Activated T-helper 1 cell treated with anti-CD3 and anti-CD28 coated beads, Interleukin-12 subunit alpha, Interleukin-12 subunit beta, Interleukin-2, Interleukin-4 antibody, amounts not matched to agents 30 ng/mL and 10 ng/mL and 1 ng/mL, durations not matched to agents 14 hours and 24 hours and 36 hours (primary cell): ENCODE measurements at places on chromosomes 2 and 18. TPM values are rescaled to one million over a fixed set of nuclear protein-coding genes. Genes with fewer than 3 reads are reported as not detected.

DNA sequence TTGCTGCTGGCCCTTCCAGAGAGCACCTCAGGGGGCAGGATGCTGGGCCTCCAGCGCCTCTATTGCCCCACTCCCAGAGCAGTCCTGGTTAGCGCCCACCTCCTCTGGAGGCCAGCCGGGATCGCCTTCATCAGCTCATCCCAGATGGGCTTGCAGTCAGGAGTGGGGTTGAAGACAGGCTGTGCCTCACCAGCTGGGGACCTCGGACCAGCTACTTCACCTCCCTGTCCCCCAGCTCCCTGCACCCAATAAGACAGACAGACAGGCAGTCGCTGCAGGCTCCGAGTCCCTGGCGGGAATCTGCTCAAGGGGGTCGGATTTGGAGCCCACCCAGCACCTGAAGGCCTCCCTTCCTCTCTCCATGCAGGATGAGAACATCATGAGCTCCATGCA is 18.9 kb upstream of the FAHD2A start:
- H3K27me3 ChIP-seq: peaks cover 2% of the 10 kb centered on the region
- no peaks in the 10 kb centered on the region for H3K4me1 ChIP-seq
- H3K27ac ChIP-seq: no peak overlapping the region
- no peak overlapping the region for H3K4me3 ChIP-seq
- H3K36me3 ChIP-seq: no peaks in the 10 kb centered on the region

- H3K27me3 ChIP-seq: peaks cover 2% of the 10 kb centered on the region
- H3K36me3 ChIP-seq: no peaks in the 10 kb centered on the region
- H3K4me1 ChIP-seq: no peaks in the 10 kb centered on the region
- no peak overlapping the region for H3K4me3 ChIP-seq
- no peak for DNase-seq
Observed at GRCh38 chr2:138677221-138677620, 103.0 kb downstream of the NXPH2 start.

FBXO15 gene
- total RNA-seq: 0.83 and 1.0 TPM in 2 replicates

DNA sequence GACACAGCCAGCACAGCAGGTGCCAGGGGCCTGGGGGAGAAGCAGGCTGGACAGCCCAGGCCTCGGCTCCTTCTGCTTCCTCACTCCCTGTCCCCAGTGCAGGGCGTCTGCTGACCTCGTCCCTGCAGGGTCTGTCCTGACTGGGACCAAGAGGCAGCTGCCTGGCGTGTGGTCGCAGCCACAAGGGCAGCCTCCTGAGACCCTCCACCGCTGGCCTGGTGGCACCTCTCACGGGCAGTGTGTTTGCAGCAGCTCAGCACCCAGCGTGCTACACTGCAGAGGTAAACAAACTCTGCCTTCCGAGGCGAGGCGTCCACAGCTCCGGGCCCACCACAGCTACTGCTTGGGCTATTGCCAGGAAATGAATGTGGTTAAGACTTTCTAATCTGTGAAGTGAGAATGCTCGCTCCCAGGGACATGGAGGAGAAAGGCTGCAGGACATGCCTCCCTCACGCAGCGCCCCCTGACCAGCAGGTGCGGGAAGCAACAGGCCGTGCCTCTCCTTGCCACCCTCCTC is 46.1 kb upstream of the HPCAL1 start:
- H3K36me3 ChIP-seq: no peaks in the 10 kb centered on the region
- no peak overlapping the region for H3K4me3 ChIP-seq
- no peak for DNase-seq
- no peaks in the 10 kb centered on the region for H3K4me1 ChIP-seq

GRCh38 chr18:64919971-64920570 is 771.2 kb upstream of the LINC00305 start:
- H3K4me3 ChIP-seq: no peak overlapping the region
- H3K27me3 ChIP-seq: no peaks in the 10 kb centered on the region
- no peaks in the 10 kb centered on the region for H3K36me3 ChIP-seq
- H3K4me1 ChIP-seq: no peaks in the 10 kb centered on the region
- DNase-seq: no peak
- no peak overlapping the region for H3K27ac ChIP-seq

- peaks cover 4% of the 10 kb centered on the region for H3K36me3 ChIP-seq
- H3K27me3 ChIP-seq: peaks cover 72% of the 10 kb centered on the region
- H3K4me3 ChIP-seq: no peak overlapping the region
- peak overlapping the region; percentile 59 for H3K27ac ChIP-seq
Observed at GRCh38 chr18:47250391-47251046, 941 bp downstream of the SKOR2 start.

RNF138 gene
- 80.5 and 83.0 TPM in 2 replicates for total RNA-seq

DNA sequence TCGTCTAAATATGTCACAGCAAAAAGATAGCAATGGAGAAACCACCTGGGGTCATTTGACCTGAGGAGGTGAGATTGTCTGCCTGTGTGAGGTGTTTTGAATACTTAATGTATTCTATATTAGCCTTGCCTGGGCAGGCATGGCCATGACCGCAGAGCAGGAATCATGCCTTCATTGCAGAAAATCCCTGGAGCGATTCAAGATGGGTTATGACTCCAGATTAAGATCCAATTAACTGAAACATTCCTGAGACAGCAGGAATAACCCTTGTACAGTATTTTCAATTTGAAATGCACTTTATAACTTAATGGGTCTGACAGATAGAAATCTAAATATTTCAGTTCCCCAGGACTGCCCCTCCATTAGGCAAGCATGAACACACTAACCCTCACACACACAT is 227.3 kb upstream of the RAB6C start:
- DNase-seq: no peak
- H3K4me1 ChIP-seq: no peaks in the 10 kb centered on the region
- no peak overlapping the region for H3K4me3 ChIP-seq
- H3K27me3 ChIP-seq: no peaks in the 10 kb centered on the region
- H3K27ac ChIP-seq: no peak overlapping the region

GRCh38 chr2:1541819-1542475 is 128.7 kb downstream of the TPO start:
- H3K27ac ChIP-seq: no peak overlapping the region
- no peak for DNase-seq
- H3K36me3 ChIP-seq: no peaks in the 10 kb centered on the region
- H3K4me3 ChIP-seq: no peak overlapping the region
- no peaks in the 10 kb centered on the region for H3K27me3 ChIP-seq

DNA sequence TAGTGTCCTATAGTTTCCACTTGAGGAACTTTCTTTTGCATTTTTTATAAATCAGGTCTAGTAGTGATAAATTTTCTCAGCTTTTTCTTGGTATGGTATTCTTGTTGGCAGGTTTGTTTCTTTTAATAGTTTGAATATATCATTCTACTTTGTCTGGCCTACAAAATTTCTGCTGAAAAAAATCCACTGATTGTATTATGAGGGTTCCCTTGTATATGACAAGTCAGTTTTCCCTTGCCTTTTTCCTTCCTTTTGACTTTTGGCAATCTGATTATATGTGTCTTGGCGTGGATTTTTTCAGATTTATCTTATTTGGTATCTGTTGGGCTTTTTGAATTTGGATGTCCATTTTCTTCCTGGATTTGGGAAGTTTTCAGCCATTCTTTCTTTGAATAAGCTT is 41.9 kb downstream of the MOCOS start:
- no peak overlapping the region for H3K27ac ChIP-seq
- no peaks in the 10 kb centered on the region for H3K36me3 ChIP-seq
- no peak for DNase-seq

DNA sequence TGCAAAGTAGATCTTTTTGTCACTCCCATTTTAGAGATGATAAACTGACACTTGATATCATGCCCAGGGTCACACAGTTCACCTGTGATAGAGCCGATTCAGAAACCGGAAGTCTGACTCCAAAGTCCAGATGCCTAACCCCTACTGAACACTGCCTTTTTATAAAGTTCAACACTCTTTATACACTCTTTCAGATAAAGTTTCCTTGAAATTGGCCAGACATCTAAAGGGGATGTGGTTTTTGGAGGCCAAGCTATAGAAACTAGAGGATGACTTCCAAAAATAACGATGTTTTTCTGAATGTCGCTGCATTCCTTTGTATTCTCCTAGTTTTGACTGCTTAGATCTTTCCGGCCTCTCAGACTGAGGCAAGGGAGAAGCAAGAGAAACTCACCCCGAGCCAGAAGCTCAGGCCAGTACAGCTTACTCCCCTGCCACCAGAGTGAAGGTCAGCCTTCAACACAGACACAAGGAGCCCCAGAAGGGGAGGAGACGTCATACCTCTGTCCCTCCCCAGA is 61.8 kb downstream of the NRP2 start:
- peaks cover 12% of the 10 kb centered on the region for H3K36me3 ChIP-seq
- DNase-seq: no peak
- no peak overlapping the region for H3K4me3 ChIP-seq
- no peaks in the 10 kb centered on the region for H3K4me1 ChIP-seq

SRBD1 gene
- 15.2 and 18.3 TPM in 2 replicates for total RNA-seq

ALPP gene
- total RNA-seq: not detected in 2 replicates

MGAT4A gene
- 47.0 and 49.7 TPM in 2 replicates for total RNA-seq

GRCh38 chr2:1088192-1088860 is 137.7 kb downstream of the SNTG2 start:
- DNase-seq: no peak
- no peak overlapping the region for H3K27ac ChIP-seq
- H3K4me3 ChIP-seq: no peak overlapping the region
- H3K36me3 ChIP-seq: no peaks in the 10 kb centered on the region
- no peaks in the 10 kb centered on the region for H3K4me1 ChIP-seq

ATP8B1 gene
- total RNA-seq: 0.05 and 0.16 TPM in 2 replicates

DNA sequence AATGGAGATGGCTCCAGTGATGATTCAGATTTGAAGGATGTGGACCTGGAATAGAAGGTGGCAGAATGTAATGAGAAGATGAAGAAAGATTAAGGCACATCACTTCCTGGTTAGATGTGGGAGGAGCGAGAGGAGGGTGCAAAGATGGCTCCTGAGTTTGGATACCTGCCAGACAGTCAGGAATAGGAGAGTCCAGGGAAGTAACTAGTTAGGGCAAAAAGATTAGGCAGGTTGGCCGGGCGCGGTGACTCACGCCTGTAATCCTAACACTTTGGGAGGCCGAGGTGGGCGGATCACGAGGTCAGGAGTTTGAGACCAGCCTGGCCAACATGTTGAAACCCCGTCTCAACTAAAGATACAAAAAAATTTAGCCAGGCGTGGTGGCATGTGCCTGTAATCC is 5.6 kb downstream of the C2orf74 start:
- no peak overlapping the region for H3K27ac ChIP-seq
- peaks cover 1% of the 10 kb centered on the region for H3K27me3 ChIP-seq
- H3K4me1 ChIP-seq: peaks cover 4% of the 10 kb centered on the region
- DNase-seq: no peak
- no peak overlapping the region for H3K4me3 ChIP-seq
- peaks cover 13% of the 10 kb centered on the region for H3K36me3 ChIP-seq

TCF23 gene
- total RNA-seq: not detected in 2 replicates
